ENCODE measurements at places on chromosomes 2 and 18.

DNA sequence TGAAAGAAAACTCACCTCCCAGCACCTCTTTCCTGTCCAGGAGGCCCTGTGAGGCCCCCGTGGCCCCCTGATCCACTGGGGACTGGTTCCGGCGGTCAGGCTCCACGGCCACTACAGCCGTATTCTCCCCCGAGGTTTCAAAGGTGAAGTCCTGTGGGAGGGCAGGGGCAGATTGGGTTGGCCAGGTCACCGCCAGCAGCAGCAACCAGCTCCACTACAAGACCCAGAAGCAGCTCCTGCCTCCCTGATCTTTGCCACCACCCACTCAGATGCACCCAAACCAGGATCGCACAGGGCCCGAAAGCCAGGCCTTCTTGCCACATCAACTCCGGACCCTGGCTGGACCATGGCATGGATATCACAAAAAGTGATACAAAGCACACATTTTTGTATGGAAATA, 21.9 kb downstream of the SDC1 start:
- DNase-seq: no peak

DNA sequence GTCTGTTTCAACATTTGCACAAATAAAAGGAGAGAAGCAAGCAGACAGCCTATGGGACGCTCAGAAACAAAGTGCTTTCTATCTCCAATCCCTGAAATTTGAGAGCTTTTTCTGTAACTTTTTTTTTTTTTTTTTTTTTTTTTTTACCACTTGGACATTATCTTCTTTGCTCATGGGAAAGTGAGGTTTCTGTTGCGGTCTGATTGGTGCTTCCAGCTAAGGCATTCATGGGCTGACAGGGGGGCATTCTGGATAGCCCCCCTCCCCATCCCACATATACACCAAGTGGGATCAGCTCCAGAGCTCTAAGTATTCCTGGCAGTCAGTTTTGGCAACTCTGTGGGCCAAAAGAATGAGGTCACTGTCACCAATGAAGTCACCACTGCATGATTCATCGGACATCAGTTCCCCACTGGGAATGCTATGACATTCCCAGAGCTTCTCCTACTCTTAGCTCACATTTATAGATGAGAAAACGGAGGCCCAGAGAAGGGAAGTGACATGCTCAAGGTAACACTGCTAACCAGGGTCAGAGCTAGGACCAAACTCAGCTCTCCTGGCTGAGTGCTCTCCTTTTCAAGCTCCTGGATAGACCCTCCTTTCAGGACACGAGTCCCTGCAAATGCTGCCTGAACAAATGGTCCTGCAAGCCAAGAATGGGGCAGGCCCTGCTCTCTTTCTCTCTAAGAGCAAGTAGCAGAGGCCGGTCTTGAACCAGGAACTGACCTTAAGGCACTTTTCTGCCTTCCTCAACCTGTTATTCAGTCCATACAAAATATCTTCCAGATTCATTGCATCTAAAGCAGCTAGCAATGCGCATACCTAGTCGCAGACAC, 61.3 kb downstream of the TMEM247 start:
- no peak for DNase-seq

GRCh38 chr2:143158551-143159485, 29.6 kb downstream of the ARHGAP15 start:
- no peak for DNase-seq

DNA sequence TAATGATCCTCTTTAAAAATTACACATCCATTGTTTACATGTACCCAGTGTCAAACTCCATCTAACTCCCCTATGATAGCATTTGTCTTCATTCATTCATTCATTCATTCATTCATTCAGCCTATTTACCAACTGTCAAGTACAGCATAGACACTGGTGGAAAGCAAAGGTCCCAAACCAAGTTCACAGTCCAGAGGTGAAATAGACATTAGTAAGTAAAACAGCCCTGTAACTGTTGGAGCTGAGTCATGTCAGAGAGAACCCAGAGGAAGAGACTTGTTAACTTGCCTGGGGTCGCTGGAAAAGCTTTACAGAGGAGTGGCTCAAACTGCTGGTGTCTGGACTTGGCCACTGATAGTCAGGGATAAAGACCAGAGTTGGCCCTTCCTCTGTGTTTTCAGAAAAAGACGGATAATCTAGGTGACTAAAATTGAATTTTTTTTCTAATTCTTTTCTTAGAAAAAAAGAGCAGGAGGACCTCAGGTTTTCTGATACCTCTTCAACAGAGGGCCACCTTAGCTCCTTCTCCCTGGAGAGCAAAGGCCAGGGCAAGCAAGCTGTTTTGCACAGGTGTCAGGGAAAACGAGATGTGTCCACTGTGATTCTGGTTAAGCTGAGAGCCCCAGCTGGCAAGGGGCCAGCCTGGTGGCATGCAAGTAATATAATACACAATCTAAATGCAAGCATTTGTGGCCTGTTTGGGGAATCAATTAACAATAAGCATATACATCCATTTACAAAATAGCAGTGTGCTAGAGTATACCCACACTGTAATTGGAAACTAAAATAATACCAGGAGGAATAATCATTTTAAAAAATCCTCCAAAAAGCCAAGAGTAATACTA, 96.7 kb upstream of the SLC14A2 start:
- DNase-seq: no peak

DNA sequence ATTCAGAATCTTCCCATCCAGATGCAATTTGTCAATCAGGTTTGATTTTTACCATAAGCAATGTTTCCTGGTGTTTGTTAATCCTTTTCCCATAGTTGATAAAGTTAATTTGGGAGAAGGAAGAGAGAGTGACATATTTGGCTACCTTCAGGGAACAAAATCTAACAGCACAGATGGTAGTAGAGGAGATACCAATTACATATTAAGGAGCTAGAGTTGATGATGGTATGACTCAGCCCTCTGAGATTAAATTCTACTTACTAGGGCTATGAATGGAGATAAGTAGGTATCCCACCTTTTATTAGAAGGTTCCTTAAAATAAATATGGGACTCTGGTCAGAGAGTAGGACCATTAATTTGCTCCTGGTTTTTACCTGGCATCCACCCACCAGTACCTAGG, 139.7 kb downstream of the EHBP1 start:
- no peak for DNase-seq

All from hematopoietic multipotent progenitor cell treated with erythropoietin and hydrocortisone succinate and interleukin-3 and kit ligand, for 17 days (in vitro differentiated cells).